ENCODE measurements at places on chromosomes 6 and 20. TPM values are rescaled to one million over a fixed set of nuclear protein-coding genes. Genes with fewer than 3 reads are reported as not detected.

Gene PTCRA
- polyA plus RNA-seq = 0.13 TPM

Gene OPN5
- 0.02 TPM for polyA plus RNA-seq

Gene MOXD1
- polyA plus RNA-seq = 0.01 TPM

Gene VSTM2L
- polyA plus RNA-seq = 0.25 TPM

Gene FOXS1
- polyA plus RNA-seq = 0.81 TPM

Gene KCNQ5
- polyA plus RNA-seq = not detected
